Activated gamma-delta T cell (primary cell): ENCODE measurements at places on chromosomes 13 and 19.

DNA sequence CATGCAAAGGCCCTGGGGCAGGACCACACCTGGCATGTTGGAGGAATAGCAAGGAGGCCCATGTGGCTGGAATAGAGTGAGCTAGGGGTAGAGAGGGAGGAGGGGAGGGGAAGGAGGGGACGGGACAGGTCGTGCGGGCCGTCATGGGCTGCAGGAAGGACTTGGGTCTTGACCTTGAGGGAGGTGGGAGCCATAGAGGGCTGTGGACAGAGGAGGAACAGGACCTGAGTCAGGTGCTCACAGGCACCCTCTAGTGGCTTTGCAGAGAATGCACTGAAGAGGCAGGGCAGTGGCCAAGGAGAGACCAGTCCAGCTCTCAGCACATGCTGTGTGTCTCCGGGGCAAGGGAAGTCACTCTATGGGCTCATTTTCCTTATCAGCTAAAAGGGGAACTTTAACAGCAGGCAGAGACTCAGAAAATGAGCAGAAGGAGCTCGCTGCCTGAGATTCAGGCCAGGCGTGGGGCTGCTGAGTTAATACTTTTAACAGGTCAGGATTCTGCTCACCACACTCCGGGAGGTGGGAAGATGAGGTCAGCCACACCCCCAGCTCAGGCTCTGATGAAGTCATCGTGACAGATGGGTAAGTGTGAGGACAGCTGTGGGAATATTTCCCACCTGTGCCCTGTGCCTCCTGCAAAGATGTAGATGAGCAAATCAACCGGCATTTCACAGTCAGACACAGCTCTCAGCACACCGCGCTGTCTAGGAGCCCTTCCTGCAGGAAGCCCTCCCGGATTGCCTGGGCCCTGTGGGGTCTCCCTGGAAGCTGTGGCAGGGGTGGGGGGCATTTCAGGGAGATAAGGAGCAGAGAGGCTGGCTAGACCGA is 6.0 kb upstream of the TNFAIP8L1 start:
- DNase-seq, result no peak

DNA sequence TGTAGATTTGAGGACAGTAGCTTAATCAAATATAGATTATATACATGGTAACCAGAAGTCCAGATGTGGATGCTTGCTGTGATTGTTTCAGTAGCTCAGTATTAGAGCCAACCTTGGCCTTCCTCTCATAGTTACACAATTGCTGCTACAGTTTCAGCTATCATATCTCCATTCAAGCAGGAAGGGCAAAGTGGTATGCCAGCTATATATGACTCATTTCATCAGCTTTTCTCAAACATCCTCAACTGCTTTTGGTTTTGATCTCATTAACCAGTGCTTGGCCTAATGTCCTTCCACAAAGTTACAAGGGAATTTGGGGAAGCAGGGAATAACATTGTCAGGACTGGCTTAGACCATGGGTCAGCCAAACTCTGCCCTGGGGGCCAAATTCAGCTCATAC is 73.0 kb upstream of the MAB21L1 start:
- DNase-seq, result no peak

DNA sequence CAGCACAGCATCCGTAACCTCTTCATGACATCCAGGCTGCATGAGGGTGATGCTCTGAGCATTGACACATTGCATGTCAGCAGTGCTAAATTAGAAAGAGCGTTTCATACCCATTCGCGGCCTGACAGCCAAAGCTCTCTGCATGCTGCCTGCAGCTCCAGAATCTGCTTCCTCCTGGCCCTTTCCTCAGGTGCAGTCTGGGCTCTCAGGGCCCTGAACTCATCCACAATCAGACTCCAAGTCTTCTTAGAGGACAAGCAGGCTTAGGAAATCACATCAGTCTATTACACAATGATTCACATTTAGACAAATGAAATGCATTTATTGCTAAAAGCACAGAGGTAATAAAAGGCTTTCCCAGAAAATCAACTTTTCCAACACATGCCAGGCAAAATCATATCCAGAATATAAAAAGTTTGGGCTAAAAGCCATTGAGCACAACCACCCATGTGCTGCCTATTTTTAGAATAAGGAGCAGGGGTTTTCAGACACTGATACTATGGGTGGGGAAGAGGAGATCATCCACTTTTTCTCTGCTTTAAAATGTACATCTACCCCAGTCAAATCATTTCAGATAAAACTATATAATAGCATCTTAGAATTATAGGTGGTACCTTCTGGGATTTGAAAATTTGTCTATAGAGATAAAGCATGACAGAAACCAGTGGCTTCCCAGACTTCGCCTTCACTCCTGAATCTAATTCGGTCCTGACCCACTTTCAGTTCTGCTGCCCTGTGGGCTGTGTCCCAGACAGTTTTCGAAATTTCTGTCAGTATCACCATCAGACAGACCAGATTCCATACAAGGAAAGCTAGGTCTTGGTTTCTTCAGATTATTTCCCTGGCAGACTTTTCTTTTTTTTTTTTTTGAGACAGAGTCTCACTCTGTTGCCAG is 109.3 kb downstream of the COL4A2 start:
- DNase-seq, result no peak

DNA sequence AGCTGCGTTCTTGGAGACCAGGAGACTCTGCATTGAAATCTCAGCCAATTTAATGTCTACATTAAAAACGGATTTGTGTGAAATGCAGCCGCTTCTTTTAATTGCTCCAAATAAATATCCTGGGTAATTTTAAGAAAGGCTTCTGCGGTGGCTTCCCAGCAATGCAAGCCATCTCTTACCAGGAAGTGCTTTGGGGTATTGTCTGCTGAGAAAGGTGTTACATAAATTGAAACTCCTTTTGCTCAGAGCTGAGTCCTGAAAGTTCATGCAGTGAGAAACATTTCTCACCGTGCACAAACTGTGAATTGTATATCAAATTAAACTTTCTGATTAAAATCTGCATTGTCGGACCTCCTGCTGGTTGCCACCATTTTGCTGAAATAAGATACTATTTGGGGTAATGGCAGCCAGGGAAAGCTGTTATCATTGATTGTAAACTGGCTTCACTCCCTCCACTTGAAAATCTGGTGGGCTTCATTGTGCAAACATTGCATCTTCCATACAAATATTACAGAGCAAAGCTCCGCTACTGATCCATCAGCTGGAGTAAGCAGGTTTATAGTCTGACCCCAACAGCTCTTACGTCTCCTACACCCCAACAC is 59.5 kb downstream of the ZIC5 start:
- DNase-seq, result no peak

DNA sequence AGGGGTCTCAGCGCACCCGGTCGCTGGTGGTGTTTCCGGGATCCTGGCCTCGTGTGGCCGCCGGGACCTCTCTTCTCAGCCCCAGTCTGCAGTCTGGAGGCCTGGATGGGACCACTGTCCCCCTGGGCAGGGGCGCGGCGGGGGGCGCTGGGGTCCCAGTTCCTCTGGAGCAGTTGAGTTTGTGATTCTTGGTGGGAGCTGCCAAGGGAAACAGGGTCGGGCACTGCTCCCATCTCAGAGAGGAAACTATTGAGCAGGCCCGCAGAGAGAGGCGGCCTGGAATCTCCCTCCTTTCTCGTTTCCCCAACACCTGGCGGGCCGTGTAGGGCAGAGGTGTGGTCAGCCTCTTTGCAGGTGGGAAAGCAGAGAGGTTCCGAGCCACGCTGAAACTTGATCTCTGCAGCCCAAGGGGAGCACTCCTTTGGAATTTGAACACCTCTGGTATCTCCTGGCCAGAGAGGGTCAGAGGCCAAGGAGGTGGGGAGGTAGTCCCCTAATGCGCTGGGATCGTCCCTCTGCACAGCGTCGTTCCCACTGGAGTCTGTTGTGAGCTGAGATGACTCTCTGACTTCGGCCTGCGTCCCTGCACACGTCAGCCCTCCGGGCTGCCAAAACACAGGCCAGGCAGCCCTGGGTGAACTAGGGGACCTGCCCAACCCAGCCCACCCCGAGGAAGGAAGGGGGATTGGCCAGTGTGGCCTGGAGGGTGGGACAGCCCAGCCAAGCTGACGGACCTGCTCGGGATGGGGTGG is 741 bp downstream of the PLEKHF1 start:
- no peak for DNase-seq

- DNase-seq, result no peak
These were observed 19.0 kb downstream of the LTBP4 start for GRCh38 chr19:40620161-40620485.

GRCh38 chr13:27130979-27131623 is 40.5 kb downstream of the USP12 start:
- DNase-seq, result no peak

- DNase-seq, result no peak
These were observed 15.2 kb downstream of the TNNT1 start for GRCh38 chr19:55133639-55134444.

GRCh38 chr13:89845874-89846273 is 1501.6 kb upstream of the MIR17HG start:
- no peak for DNase-seq

- no peak for DNase-seq
These were observed 114.2 kb downstream of the RAP2A start for GRCh38 chr13:97548138-97548537.

- DNase-seq, result no peak
These were observed 11.0 kb upstream of the KLK14 start for GRCh38 chr19:51093510-51094345.

DNA sequence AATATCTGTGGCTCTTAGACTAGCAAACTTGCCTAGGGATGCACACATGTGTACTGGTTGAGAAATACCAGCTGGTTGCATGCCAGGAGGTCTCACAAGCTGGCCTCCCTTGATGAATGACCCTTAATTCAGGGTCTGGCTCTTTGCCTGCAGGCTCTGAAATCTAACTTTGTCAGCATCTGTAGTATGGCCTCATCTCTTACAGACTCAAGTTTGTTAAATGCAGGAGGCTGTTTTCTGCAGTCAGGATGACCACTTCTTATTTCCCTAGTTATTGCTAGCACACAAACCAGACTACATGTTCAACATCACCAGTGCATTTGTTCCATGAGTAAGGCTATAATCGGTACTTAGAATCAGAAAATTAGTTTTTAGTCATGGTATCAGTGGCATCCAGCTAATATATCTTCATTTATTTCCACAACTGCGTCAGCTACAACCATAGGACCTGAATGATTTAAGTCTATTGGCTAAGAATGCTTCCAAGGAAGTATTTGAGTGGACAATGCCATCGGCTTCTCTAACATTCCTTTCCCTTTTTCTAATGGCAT is 23.3 kb upstream of the POSTN start:
- no peak for DNase-seq

- peak; percentile 61 for DNase-seq
These were observed 12.8 kb downstream of the IER2 start for GRCh38 chr19:13162724-13163608.
